Activated T-cell treated with anti-CD3 and anti-CD28 coated beads, Interleukin-2, amount 50 U/mL, for 1 hour (primary cell): ENCODE measurements at places on chromosomes 16 and 17.

DNA sequence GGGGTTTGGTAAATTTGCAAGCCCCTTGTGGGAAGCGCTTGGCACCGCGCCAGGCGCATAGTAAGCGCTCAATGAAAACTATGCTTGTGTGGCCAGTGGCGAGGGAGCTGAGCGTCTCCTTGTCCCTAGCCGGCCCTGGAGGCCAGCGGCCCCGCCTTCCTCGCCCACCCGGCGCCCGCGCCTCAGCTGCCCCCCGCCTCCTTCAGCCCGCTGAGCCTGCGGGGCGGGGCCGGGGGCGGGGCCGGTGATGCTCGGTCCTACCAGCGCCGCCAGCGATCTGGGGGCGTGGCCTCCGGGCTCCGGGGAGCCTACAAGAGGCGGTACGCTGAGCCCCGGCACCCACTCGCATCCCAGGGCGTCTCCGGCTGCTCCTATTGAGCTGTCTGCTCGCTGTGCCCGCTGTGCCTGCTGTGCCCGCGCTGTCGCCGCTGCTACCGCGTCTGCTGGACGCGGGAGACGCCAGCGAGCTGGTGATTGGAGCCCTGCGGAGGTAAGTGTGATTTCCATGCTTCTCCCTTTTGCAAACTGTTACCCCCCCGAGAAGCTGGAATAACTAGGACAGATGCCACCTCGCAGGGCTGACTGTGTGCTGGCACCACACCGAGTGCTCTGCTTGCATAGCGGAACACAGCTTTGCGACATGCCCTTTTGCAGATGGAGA is at the start of gene CRISPLD2:
CRISPLD2 (plus strand) TSS at position 342 of the 661 bp plus-strand sequence. CDS start 18,511 bp downstream, outside the sequence.
- peak; percentile 90 for DNase-seq

- no peak for DNase-seq
Measured at GRCh38 chr17:48510381-48510760, 20.4 kb downstream of the HOXB1 start.

- no peak for DNase-seq
Measured at GRCh38 chr16:3787924-3788661, 70.8 kb upstream of the TRAP1 start.

DNA sequence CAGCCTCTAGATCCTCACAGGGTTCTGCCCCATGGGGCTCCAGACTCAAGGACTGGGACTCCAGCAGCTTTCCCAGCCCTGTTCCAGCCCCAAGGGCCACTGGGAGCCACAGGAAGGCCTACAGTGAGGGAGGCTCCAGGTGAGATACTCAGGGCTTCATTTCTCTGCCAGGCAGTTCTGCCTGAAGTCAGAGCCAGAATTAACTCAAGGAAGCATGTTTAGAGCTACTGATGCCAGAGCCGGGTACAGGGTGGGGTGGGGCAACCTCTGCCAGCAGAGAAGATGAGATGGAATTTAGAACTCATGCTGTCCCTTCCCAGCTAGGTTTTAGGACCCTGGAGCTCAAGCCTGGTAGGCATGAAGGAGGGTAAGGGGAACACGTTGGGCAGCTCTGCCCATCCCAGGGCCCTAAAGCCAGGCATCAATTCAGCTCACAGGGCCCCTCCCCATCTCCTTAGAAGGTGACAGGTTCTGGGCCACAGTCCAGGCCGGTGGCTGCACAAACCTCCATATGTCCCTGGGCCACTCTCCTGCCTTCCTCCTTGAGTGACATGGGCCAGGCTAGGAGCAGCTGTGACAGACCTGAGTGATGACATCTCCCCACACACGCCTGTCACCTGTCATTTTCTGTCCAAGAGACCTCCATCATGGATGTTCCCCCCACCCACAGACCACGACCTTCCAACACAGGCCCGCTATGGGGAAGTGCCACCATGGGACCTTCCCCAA is 24.5 kb upstream of the SPPL2C start:
- no peak for DNase-seq

- no peak for DNase-seq
Measured at GRCh38 chr17:17556671-17557070, 34.8 kb downstream of the PEMT start.

- no peak for DNase-seq
Measured at GRCh38 chr16:26133416-26134093, 441.8 kb downstream of the HS3ST4 start.

DNA sequence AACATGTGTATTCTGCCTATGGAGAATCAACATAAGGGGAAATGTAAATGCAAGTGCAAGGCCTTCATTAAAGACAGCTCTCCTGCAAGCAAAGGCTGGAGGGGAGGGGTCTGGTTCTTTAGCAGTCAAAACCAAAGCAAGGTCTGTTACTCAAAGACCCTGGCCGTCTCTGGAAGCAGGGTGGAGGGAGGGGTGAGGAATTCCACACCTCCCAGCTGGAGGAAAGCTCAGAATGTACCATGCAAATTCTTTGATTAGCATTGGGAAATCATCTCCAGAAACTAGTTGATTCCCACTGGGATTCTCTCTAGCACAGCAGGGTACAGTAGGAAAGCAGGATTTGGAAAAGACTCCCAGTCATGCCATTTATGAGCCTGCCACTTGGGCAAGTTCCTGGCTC is 77.3 kb upstream of the ASIC2 start:
- no peak for DNase-seq

GRCh38 chr16:50652836-50653425 is 28.2 kb downstream of the SNX20 start:
- DNase-seq = no peak

- no peak for DNase-seq
Measured at GRCh38 chr16:61382435-61382834, 653.8 kb downstream of the CDH8 start.

GRCh38 chr16:84414789-84415326 is 46.5 kb downstream of the ATP2C2 start:
- no peak for DNase-seq

DNA sequence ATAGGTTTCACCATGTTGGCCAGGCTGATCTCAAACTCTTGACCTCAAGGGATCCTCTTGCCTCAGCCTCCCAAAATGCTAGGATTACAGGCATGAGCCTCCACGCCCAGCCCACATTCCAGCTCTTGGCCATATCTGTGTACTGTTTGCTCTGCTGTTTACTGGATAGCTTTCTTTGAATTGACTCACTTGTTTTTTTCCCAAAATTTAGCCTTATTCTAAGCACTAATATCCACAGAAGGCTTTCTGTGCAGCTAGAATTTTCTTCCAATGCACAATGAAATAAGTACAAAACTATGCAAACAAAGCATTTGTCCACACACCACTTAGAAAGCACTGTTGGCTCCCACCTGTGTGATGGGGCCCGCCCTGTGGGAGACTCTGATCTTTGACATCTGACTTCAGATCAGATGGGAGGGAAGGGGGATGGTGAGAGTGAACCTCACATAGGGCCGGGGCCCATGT is 72.2 kb downstream of the CLEC16A start:
- DNase-seq = no peak

- DNase-seq = peak; percentile 23
Measured at GRCh38 chr17:47948706-47949196, 7.4 kb downstream of the PNPO start.

- no peak for DNase-seq
Measured at GRCh38 chr17:32941419-32942032, 13.6 kb downstream of the TMEM98 start.

- DNase-seq = no peak
Measured at GRCh38 chr16:30383521-30383920, 1.2 kb upstream of the SEPTIN1 start.

- DNase-seq = no peak
Measured at GRCh38 chr17:38460082-38460715, 31.9 kb downstream of the ARHGAP23 start.

- DNase-seq = no peak
Measured at GRCh38 chr16:73317321-73317857, 269.5 kb upstream of the ZFHX3 start.

GRCh38 chr17:9878786-9879525 is 26.1 kb downstream of the RCVRN start:
- no peak for DNase-seq
